Metanephros (tissue), 2 donors: ENCODE measurements at places on chromosomes 5 and 9. TPM values are rescaled to one million over a fixed set of nuclear protein-coding genes. Genes with fewer than 3 reads are reported as not detected.

The TNFSF15 gene
- 5.8 TPM for total RNA-seq

The AK6 gene
- total RNA-seq, result 20.7 TPM

The SPATA9 gene
- 0.53 TPM for total RNA-seq

The HSPA4 gene
- total RNA-seq, result 58.7 TPM

The ZNF483 gene
- 14.8 TPM for total RNA-seq

The ITK gene
- 0.99 TPM for total RNA-seq

The PCDH12 gene
- total RNA-seq, result 30.1 TPM

The BTNL8 gene
- 0.47 TPM for total RNA-seq

The OTP gene
- total RNA-seq, result not detected

The PCDHB1 gene
- total RNA-seq, result 0.18 TPM

The EDIL3 gene
- 28.2 TPM for total RNA-seq

The PDE6A gene
- total RNA-seq, result 0.06 TPM

The GARIN3 gene
- total RNA-seq, result not detected

The SLC36A3 gene
- total RNA-seq, result not detected

The HRH2 gene
- total RNA-seq, result 3.2 TPM

The C8G gene
- not detected for total RNA-seq
